Ovary (tissue), 10 donors: ENCODE measurements at places on chromosomes 1 and 21. TPM values are rescaled to one million over a fixed set of nuclear protein-coding genes. Genes with fewer than 3 reads are reported as not detected.

DUSP23 gene
- total RNA-seq: 115 TPM

GRCh38 chr1:5944843-5945167, 47.4 kb downstream of the NPHP4 start:
- no peak overlapping the region for H3K4me3 ChIP-seq
- peaks cover 4% of the 10 kb centered on the region for H3K4me1 ChIP-seq
- H3K27ac ChIP-seq: no peak overlapping the region
- no peaks in the 10 kb centered on the region for H3K36me3 ChIP-seq

- H3K4me3 ChIP-seq: no peak overlapping the region
- H3K27me3 ChIP-seq: no peaks in the 10 kb centered on the region
- no peaks in the 10 kb centered on the region for H3K36me3 ChIP-seq
- no peak overlapping the region for H3K27ac ChIP-seq
- no peak for DNase-seq
These were observed 193.9 kb downstream of the LTN1 start for GRCh38 chr21:28798798-28799197.

GRCh38 chr1:45512641-45513054, 9.0 kb downstream of the PRDX1 start:
- H3K27me3 ChIP-seq: no peaks in the 10 kb centered on the region
- no peak overlapping the region for H3K27ac ChIP-seq
- H3K36me3 ChIP-seq: no peaks in the 10 kb centered on the region
- no peak overlapping the region for H3K4me3 ChIP-seq

- no peak overlapping the region for H3K27ac ChIP-seq
- H3K4me1 ChIP-seq: no peaks in the 10 kb centered on the region
- H3K27me3 ChIP-seq: no peaks in the 10 kb centered on the region
- no peaks in the 10 kb centered on the region for H3K36me3 ChIP-seq
These were observed 4.9 kb downstream of the TRIM46 start for GRCh38 chr1:155178441-155179111.

NSL1 gene
- total RNA-seq: 29.2 TPM

OR2T35 gene
- total RNA-seq: not detected

DNA sequence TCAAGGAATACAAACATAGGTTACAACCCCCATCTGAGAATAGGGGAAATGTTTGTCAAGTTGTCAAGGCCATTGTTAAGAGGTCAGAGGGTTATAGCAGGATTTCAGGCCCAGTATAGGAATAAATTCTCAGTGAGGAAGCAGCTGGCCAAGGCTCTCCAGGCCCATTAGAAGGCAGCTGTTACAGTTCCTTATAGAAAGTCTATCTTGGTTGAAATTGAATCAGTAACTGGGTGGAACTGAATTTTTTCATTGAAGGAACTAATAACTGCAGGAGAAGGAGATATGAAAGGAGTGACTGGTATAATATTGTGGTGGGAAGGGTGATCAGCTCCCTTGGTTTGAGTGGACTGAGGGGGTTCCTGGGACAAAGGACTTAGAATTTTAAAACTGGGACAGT, 134.1 kb downstream of the CYYR1 start:
- DNase-seq: no peak
- H3K4me1 ChIP-seq: no peaks in the 10 kb centered on the region
- no peak overlapping the region for H3K27ac ChIP-seq
- H3K4me3 ChIP-seq: no peak overlapping the region
